ENCODE measurements at places on chromosomes 16 and 17.

DNA sequence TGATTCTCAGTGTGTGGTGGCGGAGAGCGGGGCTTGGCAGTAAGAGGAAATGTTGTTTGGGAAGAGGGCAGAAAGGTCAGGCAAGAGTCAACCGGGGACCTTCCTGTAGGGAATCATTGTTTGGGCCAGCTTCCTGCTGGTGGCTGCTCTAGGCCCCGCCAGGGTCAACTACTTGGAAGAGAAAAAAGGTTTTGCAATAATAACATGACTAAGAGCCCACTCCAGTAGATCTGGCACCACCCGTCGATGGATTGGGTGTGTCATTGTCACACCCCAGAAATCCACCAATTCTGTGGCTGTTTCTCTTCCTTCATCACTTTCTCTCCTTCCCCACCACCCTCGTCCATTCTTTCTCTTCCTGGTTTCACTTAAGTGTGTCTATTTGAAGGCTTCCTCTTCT lies 4.2 kb upstream of the KRT24 start:
- no peak for DNase-seq

GRCh38 chr17:17172001-17172939 lies 33.9 kb downstream of the PLD6 start:
- DNase-seq: no peak

- no peak for DNase-seq
These were observed 38.6 kb downstream of the LITAFD start for GRCh38 chr16:8920645-8921346.

DNA sequence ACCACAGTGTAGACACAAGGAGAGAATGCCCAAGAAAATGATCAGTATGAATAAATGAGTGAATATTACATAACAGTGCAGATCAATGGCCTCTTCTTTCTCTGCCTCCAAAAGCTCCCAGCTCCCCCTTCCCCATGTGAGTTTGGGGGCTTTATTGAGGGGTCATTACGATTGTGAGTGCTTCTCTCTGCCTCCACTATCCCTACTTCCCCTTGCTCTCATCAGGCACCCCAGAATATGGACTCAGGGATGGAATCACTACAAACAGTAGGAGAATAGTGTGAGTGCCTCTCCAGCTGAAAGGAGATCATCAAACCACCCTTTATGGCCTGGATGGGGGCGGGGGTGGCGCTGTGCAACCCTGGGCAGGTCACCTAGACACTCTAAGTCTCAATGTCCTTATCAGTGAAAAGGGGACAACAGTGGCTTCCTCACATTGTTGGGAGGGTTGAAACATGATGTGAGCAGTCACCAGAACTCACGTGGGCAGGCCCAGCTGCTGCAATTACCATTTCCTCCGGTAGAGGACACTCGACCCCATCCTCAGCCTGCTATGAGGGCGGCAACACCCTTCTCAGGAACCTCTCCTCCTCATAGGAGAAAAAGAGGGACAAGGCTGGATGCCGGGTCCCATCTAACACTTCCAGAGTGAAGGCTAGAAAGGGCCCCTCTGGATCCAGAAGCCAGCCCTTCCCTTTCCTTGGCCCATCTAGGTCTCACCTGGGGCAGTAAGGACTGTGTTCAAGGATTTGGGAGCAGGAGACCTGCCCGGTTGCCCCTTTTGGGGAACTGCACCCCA lies 2.1 kb upstream of the EPOP start:
- peak; percentile 40 for DNase-seq

- DNase-seq: no peak
These were observed 55.4 kb downstream of the TNRC6C start for GRCh38 chr17:78013683-78014467.

GRCh38 chr16:47611042-47611441 lies 149.9 kb downstream of the PHKB start:
- no peak for DNase-seq

DNA sequence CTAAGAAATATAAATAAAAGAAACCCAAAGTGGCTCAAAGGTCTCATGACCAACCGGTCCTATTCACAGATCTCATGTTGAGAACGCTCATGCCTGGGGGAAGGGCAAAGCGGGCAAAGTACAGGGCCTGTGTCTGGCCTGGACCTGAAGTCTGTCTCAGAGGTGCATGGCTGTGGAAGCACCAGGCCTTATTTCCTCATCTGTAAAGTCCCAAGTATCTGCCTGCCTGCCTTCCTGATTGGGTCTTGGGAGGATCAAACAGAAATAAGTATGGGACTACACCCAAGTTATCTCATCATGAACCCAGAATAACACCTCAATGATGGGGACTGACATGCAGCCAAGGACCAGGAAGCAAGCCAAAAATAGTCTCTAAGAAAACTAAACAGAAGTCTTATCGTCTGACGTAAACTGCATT lies 14.2 kb downstream of the AXIN2 start:
- DNase-seq: no peak

DNA sequence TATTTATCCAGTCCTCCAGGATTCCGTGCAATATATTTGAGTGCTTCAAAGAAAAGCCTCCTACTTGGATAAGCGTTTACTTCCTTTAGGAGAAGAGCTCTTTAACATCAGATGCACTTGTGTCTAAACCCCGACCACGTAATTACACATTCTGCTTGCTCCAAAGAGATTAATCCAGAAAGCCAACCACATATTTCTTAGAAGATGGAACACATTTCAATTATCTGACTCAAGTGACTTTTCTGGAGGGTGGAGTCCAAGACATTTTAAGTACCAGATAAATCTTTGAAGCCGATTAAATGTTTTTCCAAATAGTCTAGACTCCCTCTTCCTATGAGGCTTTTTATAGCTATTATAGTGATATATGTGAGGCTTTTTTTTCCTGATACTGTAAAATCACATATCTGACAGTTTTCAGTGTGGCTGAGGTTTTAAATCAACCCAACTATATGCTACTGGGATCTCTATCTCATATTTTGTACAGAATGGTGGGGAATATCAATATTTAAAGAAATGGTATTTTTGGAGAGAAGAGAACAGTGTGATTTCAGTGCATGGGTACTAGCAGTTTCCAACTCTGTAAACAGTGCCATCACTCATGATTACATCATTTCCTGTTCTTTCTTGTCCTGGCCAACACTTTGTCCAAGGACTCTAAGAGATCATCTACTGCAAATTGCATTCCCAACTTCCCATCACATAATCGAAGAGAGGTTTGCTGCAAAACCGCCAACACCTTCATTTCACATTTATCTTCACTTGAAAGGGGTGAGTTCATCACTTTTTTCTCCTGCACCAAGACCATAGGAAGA lies 192.4 kb upstream of the HSBP1 start:
- DNase-seq: peak; percentile 27

- DNase-seq: no peak
These were observed 49.0 kb downstream of the KANSL1 start for GRCh38 chr17:46144246-46144645.

GRCh38 chr16:77273-77806 lies 685 bp upstream of the MPG start:
- DNase-seq: no peak

DNA sequence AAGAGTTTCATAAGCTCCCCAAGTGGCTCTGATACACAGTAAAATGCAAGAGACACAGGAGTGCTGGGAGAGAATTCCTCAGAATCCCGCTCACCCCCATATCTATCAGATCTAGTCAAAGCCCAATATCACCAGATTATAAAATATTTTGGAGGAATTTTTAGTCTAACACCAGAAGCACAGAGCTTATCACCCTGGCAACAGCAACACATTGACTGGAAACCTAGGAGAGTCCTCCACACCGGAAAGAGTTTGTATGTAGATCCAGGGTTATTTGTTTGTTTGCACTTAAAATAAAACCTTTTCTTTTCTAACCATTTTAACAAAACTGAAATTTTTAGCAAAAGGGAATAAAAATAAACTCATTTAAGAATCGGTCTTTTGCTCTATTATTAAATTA lies 7.2 kb downstream of the SOX9 start:
- DNase-seq: no peak

GRCh38 chr17:17603895-17604225 lies 12.4 kb upstream of the PEMT start:
- no peak for DNase-seq

GRCh38 chr17:68461122-68461539 lies 3.8 kb upstream of the WIPI1 start:
- DNase-seq: no peak

DNA sequence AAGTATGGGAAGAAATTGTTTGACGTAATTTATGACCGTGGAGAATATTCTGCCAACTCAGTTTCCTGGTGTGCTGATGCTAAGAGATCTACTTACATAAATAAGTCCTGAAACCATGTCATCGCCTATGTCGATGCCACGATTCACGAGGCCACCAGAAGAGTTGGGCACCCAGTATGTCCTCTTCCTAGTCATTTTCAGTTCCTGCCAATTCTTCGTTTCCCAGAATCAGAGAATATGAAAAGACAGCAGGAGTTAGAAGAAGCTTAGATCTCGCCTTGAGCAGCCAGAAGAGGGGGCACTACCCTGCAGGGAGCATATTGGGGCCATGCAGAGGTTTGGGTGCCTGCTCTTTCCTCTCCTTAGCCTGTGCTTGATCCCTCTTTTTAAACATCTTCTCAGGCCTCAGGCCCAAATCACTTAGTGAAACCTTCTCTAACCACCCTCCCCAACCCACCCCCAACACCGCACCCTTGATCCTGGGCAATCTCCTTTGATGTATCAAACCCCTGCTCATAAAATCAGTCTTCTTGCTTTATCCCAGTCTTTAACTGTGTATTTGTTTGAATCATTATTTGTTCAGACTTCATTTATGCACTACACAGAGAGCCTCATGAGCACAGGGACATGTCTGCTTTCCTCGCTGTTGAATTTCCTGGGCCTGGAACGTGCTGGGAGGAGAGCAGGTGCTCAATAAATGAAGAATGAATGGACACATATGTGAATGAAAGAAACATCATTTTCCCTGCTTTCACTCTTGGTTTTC lies 12.2 kb upstream of the LONP2 start:
- DNase-seq: no peak

DNA sequence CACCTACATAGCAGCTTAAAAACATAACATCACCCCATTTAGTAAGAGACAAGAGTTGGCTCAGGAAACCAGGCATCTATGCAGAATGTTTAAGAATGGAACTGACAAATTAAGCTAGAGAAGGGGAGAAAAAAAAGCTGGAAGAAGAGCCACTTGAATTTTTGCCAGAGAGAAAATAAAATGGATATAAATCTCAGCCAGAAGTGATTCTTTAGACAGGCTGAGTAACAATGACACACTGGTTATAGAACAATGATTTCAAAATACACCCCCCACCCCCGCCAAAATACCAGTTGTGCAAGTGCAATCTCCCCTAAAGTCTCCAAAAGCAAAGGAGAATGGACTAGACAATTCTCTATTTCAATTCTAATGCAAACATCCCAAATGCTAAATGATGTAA lies 22.4 kb downstream of the LSM12 start:
- DNase-seq: no peak

DNA sequence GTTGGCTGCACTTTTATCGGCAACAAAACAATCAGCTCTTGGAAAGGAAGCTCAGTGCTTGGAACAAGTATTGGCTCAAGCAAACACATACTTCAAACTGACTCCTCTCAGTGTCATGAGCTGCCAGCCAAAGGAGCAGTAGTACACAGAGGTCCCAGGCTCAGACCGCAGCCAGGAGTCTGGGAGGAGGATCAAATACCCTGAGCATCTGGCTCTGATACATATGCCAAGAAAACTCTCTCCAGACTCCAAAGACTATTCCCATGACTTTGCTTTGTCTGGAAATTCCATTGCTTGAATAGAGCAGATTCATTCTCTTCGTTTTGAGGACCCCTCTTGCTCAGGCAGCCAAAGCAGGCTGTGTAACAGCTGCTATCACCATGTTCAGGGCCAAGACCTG lies 501.6 kb upstream of the PSMD7 start:
- no peak for DNase-seq

- no peak for DNase-seq
These were observed 26.1 kb downstream of the RCVRN start for GRCh38 chr17:9878786-9879525.

- DNase-seq: no peak
These were observed 59.1 kb downstream of the SSH2 start for GRCh38 chr17:29870836-29871465.

GRCh38 chr16:28196387-28196987 lies 15.3 kb downstream of the XPO6 start:
- no peak for DNase-seq

DNA sequence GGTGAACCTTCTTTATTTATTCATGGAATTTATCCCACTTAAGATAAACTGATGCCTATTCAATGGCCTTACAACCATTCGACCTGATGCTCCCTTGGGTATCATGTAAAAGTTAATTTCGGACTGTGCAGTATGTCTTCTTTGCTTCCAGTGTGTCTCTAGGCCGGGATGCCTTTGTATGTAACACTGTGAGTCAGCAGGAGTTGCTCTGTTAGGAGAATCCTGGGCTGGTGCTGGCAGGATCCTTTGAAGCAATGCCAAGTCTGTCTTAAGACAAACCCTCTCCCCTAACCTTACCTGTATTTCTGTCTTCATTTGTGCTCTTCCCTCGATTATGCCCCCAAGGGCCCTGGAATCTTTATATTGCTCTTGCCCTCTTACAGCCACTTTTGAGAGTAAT lies 37.9 kb upstream of the ABCA8 start:
- DNase-seq: no peak

GRCh38 chr17:63406689-63407330 lies 39.3 kb downstream of the CYB561 start:
- peak; percentile 55 for DNase-seq

DNA sequence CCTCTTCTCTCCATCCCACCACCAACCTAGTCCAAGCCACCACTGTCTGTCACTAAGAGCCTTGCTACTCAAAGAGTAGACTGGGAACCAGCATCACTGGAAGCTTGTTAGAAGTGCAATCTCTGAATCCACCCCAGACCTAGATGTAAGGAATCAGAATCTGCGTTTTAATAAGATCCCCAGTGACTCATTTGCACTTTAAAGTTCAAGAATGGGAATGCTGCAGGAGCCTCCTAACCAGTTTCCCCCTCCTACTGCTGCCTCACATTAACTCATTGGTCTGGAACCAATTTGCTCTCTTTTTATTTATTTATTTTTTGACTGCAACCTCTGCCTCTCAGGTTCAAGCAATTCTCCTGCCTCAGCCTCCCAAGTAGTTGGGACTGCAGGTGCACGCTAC lies 19.8 kb upstream of the LYRM9 start:
- no peak for DNase-seq

GRCh38 chr16:16073891-16074881 lies 124.8 kb downstream of the ABCC1 start:
- peak; percentile 86 for DNase-seq

- DNase-seq: no peak
These were observed 19.5 kb downstream of the USP7 start for GRCh38 chr16:8943966-8944759.

GRCh38 chr16:11024333-11025053 lies 80.1 kb downstream of the CLEC16A start:
- no peak for DNase-seq

- no peak for DNase-seq
These were observed 17.9 kb upstream of the ZNF652 start for GRCh38 chr17:49379926-49380325.

Measured in GM04503 (cell line).